ENCODE measurements at places on chromosomes 13 and 19.

DNA sequence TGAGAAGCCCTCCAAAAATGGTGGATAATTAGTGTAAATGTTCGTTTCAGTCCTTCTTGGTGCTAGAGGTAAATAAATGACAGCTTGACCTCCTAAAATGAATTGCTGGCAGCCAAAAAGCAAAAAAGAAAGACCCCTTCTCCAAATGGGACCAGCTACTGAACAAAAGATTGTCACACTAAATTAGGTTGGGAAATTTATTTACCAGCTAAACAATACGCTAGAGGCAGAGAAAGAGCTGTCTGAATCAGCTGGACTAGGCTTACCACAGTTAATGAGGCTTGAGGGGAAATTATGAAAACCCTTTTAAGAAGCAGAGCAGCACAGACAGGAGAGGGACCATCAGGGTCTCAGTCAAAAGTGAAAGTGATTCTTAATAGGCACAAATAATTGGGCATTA, 498.9 kb downstream of the SUCLA2 start:
- no peak for DNase-seq

DNA sequence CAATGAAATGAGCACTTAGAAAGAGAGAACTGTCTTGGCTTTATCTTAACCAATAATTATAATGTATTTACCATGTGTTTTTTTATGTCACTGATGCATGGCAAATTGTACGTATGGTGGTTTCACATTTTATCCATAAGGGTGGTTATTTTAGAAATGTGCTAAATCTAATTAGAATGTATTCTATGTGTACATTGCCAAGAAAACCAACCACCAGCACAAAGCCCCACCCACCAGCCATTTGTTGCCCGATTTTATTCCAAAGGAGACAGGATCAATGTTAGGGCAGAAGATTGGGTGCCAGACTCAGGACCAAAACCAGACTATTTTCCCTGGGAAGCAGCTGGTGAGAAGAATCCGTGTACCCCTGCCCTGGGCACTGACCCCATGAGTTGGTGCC, 63.0 kb upstream of the SOX1 start:
- DNase-seq: no peak

- DNase-seq: no peak
Measured at GRCh38 chr19:1497578-1498235, 6.7 kb downstream of the REEP6 start.

DNA sequence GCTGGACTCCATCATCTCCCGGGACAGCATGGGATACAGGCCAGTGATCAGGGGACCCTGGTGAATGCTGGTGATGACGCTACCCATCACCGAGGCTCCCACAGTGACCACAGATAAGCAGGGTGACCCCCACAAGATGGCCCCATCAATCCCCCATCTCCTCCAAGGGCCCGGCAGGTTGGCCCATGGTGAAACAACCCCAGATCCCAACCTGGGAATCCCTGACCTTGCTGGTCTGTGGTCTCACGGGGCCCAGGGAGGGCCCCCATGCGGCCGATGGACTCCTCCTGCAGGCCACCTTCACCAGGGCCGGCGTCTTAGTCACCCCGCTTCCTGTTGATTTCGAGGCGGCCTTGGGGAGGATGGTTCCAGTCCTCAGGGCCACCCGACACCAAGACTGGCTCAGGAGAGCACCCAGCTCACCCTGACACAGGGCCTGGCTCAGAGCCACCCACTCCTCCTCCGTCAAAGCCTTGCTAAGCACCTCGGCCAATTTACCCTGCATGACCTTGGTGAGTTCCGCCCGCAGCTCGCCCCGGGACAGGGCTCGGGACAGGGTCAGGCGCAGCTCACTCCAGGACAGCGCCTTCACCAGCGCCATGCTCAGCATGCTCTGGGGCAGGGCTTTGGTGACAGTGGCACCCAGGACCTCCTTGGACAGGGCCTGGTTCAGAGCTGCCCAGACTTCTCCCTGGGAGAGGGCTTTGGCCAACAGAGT, 10.0 kb downstream of the IQCN start:
- DNase-seq: no peak

GRCh38 chr19:17841810-17842662, 5.7 kb downstream of the JAK3 start:
- DNase-seq: peak; percentile 57

GRCh38 chr19:10021446-10021845, 8.2 kb downstream of the RDH8 start:
- no peak for DNase-seq

GRCh38 chr13:46403851-46404732, 17.0 kb upstream of the RUBCNL start:
- no peak for DNase-seq

GRCh38 chr19:39873385-39873784, 27.2 kb upstream of the FBL start:
- no peak for DNase-seq

DNA sequence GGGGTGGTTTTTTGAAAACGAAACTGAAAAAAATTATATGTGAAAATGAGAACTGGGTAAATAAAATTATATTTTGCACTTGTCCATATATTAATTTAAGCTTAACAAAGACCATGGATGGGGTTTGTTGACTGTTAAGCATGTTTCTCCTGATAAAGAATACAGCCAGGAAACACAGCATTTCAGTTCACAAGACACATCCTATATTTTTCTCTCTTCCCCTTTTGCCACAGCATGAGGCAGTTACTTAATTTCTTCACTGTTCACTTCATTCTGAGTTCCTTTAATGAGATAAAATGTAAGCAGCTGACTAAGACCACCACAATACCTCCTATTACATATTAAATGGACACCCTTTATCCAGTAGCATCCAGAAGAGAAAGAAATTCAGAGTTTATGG, 64.0 kb downstream of the RXFP2 start:
- DNase-seq: no peak

- DNase-seq: no peak
Measured at GRCh38 chr13:99310382-99311031, 3.3 kb upstream of the GPR183 start.
